ENCODE measurements at places on chromosomes 13 and 19.

- DNase-seq, result peak; percentile 85
Measured at GRCh38 chr19:19053508-19054314, 10.1 kb upstream of the SLC25A42 start.

DNA sequence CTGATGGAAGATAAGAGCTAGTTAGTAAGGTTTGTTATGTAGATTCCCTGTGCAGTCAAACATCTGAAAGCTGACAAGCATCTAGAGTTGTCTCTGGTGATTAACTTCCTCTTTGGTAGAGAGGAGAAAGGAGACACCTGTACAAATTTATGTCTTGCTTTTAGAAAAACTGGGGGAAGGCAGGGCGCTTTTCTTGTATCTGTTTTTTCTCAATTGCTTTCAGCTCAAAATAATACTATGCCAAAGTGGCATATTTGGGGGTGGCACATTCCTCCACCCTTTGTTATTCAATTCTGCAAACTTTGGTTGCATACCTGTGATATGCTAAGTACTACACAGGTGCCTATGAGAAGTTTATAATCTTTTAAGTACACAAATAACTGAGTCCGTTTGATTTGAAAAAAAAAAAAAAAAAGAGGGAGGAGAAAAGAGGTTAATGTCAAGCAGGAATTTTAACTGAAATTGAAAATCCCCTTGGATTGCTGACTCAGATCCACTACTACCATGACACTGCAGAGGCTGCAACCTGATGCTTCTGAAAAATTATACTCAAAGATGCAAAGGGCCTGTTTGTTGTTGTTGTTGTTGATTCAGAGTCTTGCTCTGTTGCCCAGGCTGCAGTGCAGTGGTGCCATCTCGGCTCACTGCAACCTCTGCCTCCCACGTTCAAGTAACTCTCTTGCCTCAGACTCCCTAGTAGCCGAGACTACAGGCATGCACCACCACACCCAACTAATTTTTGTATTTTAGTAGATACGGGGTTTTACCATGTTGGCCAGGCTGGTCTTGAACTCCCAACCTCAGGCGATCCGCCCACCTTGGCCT lies 164.8 kb upstream of the NBEA start:
- DNase-seq, result no peak

DNA sequence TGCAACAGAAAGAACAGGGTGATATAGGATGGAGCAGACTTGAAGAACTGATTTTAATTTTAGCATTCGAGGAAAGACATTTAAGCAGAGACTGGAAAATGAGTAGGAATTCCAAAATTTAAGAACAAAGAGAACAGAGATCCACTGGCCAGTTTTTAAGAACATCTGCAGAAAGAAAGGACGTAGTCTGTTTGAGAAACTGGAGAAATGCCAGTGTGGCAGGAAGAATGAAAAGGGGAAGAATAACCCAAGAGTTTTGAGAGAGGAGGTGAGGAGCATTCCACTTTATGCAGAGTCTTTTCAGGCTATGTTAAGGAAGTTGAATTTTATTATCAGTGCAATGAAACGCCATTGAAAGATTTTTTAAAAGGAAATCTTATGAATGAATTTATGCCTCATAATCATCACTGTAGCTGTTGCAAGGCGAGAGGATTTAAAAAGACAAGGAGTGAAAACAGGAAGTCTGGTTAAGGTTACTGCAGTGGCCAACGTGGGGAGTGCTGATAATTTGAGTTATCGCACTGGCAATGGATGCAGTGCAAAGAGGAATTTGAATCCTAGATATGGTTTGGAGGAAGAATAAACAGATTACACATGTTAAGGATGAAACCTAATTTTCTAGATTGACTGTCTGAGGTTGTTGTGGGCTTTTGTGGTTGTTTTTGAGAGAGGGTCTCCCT lies 253.8 kb downstream of the DACH1 start:
- no peak for DNase-seq

DNA sequence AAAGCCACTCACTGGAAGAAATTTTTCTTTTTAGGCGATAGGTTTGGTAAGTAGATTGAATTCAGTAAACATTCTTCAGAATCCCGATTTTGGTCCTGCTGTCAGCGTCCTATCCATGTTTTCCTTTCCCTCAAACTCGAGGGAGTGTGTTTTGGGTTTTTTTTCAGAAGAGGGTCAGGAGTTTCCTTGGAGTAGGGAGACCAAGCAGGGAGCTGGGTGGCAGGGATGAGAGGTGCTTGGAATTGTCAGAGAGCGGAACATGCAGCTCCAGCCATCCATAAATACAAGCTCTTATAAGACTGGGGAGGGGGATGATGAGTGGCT lies 1.6 kb upstream of the PCDH8 start:
- no peak for DNase-seq

DNA sequence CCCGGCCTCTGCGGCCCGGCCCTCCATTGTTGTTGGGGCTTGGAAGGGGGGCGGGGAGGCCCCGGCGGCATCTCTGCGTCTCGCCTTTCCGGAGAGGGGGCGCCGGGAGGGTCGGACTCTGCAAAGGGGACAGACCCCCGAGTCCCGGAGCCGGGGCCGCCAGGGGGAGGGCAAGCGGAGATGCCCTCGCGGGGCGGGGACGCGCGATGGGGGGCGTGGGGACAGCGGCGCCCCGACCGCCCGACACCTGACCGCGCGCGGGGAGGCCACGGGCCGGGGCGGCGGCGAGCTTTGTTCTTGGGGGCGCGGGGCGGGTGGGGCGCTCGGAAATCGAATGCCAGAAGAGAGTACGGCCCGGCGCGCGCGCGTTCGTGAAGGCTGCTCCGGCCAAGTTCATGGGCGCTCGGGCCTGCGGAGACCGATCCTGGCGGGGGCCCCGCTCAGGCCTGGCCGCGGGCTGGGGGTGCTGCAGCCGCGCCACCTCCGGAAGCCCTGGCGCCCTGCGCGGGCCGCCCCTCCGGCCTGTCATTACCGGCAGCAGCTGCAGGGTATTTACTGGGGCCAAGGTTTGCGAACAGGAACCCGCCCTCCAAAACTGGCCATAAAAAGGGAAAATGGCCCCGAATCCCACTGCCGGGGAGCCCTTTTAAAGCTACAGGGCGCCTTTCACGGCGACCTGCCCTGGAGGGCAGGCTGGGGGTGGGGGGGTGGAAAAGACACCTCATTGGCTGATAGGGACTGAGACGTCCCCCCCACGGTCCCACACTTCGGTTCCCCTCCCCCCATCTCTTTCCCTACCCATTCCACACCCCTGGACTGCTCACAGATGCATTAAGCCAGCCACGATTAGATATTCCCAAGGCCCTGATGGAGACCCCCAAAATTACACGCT lies 11.1 kb upstream of the NANOS3 start:
- no peak for DNase-seq

GRCh38 chr13:76708138-76708688 lies 178.0 kb downstream of the KCTD12 start:
- DNase-seq, result no peak

DNA sequence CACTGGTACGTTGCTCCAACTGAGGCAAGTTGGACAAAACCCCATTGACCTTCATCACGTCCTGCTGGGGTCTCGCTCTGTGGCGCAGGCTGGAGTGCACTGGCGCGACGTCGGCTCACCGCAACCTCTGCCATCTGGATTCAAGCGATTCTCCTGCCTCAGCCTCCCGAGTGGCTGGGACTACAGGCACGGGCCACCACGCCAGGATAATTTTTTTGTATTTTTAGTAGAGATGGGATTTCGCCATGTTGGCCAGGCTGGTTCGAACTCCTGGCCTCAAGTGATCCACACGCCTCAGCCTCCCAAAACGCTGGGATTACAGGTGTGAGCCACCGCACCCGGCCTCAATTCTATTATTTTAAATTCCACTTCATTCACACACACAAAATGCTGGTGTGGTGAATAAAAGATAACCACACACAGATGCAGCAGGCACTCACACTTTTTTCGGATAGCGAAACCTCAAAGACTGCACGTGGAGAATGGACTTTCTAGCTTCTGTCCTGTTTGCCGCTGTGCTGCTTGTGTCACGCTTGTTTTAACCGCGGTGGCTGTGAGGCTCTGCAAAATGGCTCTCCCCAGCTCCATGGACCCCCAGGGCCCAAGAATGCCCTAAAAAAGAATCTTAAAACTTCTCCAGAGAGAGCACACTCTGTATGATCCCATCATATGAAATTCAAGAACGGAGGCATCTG lies 58.4 kb downstream of the COL4A1 start:
- DNase-seq, result no peak

DNA sequence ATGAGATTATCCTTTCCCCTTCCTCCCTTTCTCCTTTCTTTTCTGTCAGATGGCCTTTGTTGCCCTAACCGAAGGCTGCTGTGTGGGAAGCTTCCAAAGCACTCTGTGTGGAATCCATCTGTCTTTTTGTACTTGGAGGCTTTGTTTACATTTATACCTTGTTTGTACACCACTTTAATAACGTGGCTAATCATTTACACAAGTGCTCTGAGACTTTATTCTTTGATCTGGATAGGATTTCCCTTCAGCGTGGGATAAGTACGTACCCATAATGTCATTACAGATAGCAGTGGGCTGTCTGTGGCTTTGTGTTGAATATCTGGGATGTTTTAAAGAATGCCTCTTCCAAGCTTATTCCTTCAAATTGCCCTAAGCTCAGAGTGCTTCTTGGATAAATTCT lies 684.7 kb upstream of the SLITRK5 start:
- no peak for DNase-seq

- no peak for DNase-seq
Measured at GRCh38 chr19:47601180-47601904, 7.6 kb upstream of the BICRA start.

- DNase-seq, result no peak
Measured at GRCh38 chr13:39154041-39154440, 115.8 kb downstream of the NHLRC3 start.

GRCh38 chr19:38394488-38394887 lies 6.0 kb downstream of the SPRED3 start:
- no peak for DNase-seq

- no peak for DNase-seq
Measured at GRCh38 chr13:47603365-47603764, 397.7 kb downstream of the SUCLA2 start.

- DNase-seq, result peak; percentile 13
Measured at GRCh38 chr19:35585848-35586247, at the start of gene PMIS2. Gene PMIS2 (plus strand): TSS chr19:35586173. CDS start chr19:35586260, 87 bp downstream.

DNA sequence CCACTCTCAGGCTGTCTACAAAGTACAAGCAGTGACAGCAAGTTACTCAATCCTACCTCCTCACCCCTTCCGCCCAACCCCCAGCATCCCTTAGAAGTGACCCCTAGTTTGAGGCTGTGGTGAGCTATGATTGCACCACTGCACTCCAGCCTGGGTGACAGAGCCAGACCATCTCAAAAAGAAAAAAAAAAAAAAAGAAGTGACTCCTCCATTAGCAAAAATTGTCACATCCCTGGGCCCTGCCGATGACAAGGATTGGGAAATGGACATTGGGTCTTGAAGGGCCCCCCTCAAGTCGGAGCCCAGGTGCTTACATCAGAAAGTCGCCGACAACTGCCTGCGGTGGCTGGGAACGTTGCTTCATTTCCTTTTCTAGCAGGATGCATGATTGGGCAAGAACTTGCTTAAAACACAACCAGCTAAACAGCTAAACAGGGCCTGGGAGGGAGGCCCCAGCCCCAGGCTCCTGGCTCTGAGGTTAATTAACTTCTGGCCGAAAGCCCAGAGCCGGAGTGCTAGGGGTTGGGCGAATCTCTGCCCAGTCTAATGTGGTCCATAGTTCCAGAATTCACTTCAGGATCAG lies 15.3 kb downstream of the RAB3D start:
- DNase-seq, result no peak

- peak; percentile 13 for DNase-seq
Measured at GRCh38 chr19:35899547-35900214, 659 bp downstream of the NFKBID start.

GRCh38 chr13:43391036-43391435 lies 367.6 kb downstream of the DNAJC15 start:
- DNase-seq, result no peak

DNA sequence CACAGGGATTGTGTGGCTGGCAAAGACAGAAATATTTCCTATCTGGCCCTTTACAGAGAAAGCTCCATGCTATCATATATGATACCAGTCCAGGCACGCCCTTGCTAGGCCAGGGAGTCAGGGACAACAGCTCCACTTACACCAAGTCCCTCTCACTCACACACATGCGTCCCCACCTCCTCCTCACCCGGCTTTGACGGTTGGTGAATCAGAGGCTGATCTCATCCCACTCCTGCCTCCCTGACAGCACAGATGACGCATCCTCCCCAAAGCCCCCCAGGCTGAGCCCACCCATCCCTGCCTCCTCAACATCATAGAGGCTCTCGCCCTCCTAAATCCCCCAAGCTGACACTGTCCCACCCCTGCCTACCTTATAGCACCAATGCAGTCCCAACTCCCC lies 62.7 kb downstream of the F2RL3 start:
- DNase-seq, result no peak

DNA sequence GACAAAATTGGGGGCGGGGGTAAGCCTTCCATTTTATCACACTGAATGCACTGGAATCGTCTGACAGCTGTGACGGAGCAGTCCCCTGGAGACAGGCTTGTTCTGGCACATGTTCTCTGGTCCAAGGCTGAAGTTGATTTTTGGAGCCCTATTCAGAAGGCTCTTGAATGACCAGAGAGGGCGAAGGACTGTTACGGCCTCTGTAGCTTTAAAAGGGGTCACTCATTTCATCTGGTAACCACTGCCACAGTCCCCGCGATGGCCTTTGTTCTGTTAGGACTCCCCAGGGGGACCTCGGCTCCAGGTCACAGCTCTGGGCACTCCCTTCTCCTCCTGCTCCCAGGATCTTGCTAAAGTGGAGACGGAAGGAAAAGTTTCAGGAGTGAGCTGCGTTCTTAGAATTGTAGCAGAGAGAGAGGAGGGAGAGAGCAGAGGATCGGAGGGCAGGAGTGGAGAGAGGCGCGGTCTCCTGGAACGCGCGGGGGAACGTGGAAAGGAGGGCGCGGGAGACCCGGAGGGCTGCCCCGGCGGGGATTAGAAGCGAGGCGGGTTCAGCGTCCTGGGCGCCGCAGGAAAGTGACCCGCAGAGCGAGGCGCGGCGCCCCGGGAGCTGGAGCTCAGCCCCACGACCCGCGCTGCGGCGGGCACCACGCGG lies 134.3 kb upstream of the MYO16 start:
- no peak for DNase-seq

DNA sequence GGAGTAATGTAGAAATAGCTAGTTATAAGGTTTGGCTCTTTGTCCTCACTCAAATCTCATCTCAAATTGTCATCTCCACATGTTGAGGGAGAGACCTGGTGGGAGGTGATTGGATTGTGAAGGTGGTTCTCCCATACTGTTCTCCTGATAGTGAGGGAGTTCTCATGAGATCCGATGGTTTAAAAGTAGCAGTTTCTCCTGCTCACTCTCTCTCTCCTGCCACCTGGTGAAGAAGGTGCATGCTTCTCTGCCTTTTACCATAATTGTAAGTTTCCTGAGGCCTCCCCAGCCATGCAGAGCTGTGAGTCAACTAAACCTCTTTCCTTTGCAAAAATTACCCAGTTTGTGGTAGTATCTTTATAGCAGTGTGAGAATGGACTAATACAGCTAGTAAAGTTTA lies 849.4 kb downstream of the DACH1 start:
- no peak for DNase-seq

GRCh38 chr13:44815623-44816022 lies 173.6 kb downstream of the NUFIP1 start:
- DNase-seq, result no peak

GRCh38 chr13:82963226-82964099 lies 918.8 kb downstream of the SLITRK1 start:
- no peak for DNase-seq

- DNase-seq, result no peak
Measured at GRCh38 chr19:28857967-28858366, 355.0 kb downstream of the UQCRFS1 start.

GRCh38 chr13:28161370-28161769 lies 23.0 kb downstream of the PAN3 start:
- no peak for DNase-seq

GRCh38 chr13:97567510-97568243 lies 133.7 kb downstream of the RAP2A start:
- no peak for DNase-seq
